GM23338 (cell line): ENCODE measurements at places on chromosomes 1 and 21.

DNA sequence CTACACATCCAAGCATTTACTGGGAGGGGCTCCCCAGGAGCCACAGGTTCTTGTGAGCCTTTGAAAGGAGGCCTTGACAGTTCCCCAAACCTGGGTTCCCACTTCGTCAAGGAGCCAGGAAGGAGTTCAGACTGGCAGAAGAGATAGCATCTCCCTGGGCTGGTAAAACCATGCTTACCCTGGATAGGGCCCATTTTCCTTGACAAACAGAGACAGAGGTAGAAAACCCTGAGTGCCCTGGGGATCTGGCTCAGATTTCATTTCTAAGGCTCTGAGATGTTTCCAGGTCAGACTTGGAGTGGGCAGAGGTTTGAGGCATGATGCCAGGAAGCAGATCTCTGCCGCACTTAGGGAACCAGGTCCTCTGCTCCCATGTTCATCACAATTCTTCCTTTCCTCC is 2.7 kb downstream of the ETNK2 start:
- H3K4me1 ChIP-seq, result peaks cover 32% of the 10 kb centered on the region
- no peak overlapping the region for H3K27ac ChIP-seq
- DNase-seq, result no peak
- no peaks in the 10 kb centered on the region for H3K36me3 ChIP-seq
- H3K27me3 ChIP-seq, result peaks cover 19% of the 10 kb centered on the region; the same call in 1 of the 2 replicates

DNA sequence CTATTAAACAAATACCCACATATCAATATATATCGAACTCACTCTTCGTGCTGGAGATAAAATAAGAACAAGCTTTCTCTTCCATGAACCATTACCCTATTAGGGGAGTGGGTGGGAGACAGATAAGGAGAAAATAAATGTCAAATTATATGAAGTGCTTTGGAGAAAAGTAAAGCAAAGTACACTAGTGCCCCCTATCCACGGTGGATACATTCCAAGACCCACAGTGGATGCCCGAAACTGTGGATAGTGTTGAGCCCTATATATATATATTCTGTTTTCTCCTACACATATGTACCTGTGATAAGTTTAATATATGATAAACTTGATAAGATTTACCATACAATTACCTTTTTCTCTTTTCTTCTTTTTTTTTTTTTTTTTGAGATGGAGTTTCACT is 54.6 kb downstream of the FH start:
- DNase-seq, result peak; percentile 32
- no peak overlapping the region for H3K4me3 ChIP-seq
- H3K36me3 ChIP-seq, result no peaks in the 10 kb centered on the region
- H3K4me1 ChIP-seq, result no peaks in the 10 kb centered on the region
- H3K27me3 ChIP-seq, result no peaks in the 10 kb centered on the region

DNA sequence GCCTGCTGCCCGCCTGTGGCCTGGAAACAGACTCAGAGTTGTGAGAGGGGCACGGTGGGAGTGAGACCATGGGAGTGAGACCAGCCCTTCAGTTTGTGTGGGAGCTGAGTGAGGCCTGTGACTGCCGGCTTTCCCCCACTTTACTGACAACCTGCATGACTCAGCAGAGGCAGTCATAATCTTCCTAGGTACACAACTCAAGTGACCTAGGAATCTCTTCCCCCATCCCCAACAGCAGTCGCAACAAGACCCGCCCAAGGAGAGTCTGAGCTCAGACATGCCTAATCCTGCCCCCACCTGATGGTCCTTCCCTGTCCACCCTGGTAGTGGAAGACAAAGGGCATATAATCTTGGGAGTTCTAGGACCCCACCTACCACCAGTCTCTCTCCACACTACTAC is 44.2 kb downstream of the KLHL20 start:
- H3K27ac ChIP-seq, result no peak overlapping the region
- H3K4me1 ChIP-seq, result no peaks in the 10 kb centered on the region
- DNase-seq, result no peak
- H3K4me3 ChIP-seq, result no peak overlapping the region
- peaks cover 14% of the 10 kb centered on the region for H3K36me3 ChIP-seq

DNA sequence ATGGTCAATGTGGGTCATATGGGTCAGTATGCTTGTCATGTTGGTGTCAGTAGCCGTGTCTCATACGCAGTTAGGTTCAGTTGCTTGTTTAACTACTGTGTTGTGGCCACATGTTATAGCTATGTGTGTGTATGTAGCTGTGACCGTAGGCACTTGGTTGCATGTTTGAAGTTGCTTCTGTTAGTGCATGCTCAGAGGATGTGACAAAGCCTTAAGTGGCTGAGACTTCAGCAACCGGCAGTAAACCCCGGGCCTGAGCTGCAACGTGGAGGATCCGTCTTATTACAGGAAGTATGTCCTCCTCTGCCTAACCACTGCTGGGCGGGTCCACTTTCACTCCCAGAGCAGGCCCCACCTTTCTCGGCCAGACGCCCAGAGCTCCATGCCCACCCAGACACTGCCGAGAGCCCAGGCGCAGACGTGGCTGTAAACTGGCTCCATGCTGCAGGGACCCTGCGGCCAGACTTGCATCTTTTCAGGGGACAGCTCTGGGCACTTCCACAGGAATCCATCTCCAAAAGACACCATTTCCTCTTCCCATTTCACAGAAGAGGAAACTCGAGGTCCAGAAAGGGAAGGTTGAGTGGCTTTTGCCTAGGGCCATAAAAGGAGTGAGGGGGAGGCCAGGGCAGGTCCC is 2.2 kb downstream of the TCEA3 start:
- no peak overlapping the region for H3K4me3 ChIP-seq
- DNase-seq, result no peak
- H3K27me3 ChIP-seq, result peaks cover 100% of the 10 kb centered on the region
- no peak overlapping the region for H3K27ac ChIP-seq
- H3K4me1 ChIP-seq, result peaks cover 4% of the 10 kb centered on the region; the same call in 1 of the 2 replicates

DNA sequence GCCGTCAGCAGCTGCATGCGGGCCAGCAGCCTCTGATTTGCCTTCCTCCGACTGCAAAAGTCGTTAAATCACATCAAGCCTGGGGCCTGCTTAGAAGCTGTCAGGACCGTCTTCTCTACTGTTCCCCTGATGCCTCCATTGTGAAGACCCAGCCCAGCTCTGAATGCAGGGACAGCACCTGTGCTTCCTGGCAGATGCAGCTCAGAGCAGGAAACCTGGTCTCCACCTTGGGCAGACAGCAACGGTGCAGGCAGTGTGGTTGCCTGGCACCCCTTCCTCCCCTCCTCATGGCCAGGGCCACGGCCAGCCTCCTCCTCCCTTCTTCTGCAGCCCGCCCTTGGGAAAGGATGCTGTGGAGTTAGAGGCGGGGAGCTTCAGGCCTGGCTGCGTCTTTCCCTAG is 92.3 kb upstream of the COL6A1 start:
- no peaks in the 10 kb centered on the region for H3K36me3 ChIP-seq
- H3K4me3 ChIP-seq, result no peak overlapping the region
- H3K4me1 ChIP-seq, result no peaks in the 10 kb centered on the region
- no peak for DNase-seq
- H3K27me3 ChIP-seq, result no peaks in the 10 kb centered on the region
- H3K27ac ChIP-seq, result no peak overlapping the region

DNA sequence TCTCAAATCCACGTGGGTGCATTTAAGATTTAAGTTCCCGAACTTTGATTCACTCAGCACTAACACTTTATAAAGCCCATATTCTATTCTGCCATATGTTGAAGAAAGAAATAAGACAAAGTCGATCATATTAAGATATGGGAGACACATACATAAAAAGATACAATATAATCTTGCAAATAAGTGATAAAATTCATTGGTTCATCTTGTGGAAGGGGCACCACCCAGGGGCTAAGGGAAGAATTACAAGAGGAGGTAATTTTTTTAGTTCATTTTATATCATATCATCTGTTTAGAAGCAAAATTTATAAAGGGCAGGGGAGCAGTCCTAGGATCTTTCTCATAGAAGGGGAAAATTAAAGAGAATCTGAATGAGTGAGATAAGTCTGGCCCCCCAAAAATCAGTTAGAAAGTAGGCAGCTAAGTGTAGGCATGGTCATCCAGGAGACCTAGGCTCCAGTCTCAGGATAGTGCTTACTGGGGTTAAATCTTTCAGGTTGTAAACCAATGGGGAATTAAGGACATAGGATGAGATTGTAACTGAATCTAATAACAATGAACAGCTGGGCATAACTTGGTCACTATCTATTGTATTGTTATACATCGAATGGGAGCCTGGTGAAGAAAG is 124.2 kb upstream of the L1TD1 start:
- H3K4me1 ChIP-seq, result no peaks in the 10 kb centered on the region
- H3K27ac ChIP-seq, result peak overlapping the region; percentile 12; the same call in 1 of the 2 replicates
- DNase-seq, result peak; percentile 49
- no peaks in the 10 kb centered on the region; the same call in 1 of the 2 replicates for H3K36me3 ChIP-seq
- no peak overlapping the region for H3K4me3 ChIP-seq

GRCh38 chr1:25566730-25567341 is 23.4 kb downstream of the LDLRAP1 start:
- H3K4me3 ChIP-seq, result no peak overlapping the region
- peak; percentile 47 for DNase-seq
- peaks cover 24% of the 10 kb centered on the region for H3K4me1 ChIP-seq
- no peaks in the 10 kb centered on the region for H3K27me3 ChIP-seq
- no peak overlapping the region for H3K27ac ChIP-seq

DNA sequence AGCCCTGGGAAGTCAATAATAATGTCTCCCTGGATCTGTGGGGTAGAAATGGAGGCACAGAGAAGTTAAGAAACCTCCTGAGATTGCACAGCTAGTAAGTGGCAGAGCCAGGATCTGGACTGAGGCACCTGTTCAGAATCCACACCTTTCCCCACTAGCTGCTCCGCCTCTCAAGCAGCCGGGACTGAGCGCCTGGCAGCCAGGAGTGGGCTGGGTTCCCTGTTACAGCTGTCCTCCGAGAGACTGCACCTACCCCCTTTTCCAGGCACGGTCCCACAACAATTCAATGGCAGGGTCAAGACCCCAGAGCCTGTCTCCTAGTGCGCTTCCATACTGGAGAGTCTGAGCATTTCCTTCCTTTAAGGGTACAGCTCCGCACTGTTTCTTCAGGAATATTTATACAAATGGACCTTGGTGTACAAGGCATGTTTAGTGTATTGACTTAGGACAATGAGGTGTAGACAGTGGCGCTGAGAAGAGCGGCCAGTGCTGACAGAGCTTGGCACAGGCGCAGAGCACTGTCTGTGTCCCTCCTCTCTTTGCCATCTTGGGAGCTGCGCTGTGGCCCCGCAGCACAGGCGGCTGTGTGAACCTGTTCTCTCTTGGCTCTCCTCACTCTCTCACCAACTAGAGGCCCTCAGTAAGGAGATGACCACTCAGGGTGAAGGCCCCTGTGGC is 24.4 kb downstream of the GRHL3 start:
- peaks cover 14% of the 10 kb centered on the region for H3K4me1 ChIP-seq
- H3K36me3 ChIP-seq, result no peaks in the 10 kb centered on the region
- no peaks in the 10 kb centered on the region for H3K27me3 ChIP-seq
- H3K4me3 ChIP-seq, result no peak overlapping the region
- DNase-seq, result no peak
- H3K27ac ChIP-seq, result no peak overlapping the region

DNA sequence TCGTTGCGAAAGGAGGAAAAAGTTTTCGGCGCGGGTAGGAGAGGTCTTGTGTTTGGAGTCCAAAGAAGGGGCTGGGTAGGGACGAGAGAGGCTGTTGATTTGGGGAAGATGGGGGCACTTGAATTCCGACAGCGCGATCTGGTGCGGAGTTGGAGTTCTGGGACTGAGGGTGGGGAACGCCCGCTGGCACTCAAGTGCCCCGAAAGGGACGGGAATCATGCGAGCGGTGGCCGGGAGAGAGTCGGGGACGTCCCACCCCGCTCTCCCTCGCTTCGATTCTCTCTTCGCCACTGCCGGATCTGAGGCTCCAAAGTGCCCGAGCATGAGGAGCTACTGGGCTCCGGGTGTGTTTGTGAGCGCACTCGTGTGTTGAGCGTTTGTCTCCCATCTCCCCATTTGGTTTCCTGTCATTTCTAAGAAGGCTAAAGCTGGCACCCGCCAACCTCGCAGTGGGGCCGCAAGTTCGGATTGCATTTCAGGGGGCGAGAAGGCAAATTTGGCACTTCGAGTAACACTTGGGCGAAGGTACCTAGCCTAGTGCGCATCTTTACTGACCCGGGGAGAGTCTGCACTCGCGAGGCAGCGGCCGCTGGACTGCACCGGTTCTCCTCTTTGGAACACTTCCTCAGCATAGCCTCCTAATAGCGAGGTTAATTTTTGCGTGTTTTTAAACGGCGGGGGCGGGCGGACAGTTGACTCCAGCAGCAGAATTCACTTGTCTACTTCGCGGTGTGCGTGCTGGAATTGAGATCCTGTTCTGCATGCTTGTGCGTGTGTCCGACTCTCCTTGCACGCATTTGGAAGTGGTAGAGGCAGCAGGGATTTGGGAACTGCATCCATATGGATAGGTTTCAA is 1.2 kb downstream of the CHRM3 start:
- H3K4me3 ChIP-seq, result peak overlapping the region; percentile 72
- peak; percentile 70 for DNase-seq
- peaks cover 11% of the 10 kb centered on the region for H3K4me1 ChIP-seq
- no peak overlapping the region for H3K27ac ChIP-seq
- peaks cover 52% of the 10 kb centered on the region for H3K27me3 ChIP-seq
- no peaks in the 10 kb centered on the region for H3K36me3 ChIP-seq

DNA sequence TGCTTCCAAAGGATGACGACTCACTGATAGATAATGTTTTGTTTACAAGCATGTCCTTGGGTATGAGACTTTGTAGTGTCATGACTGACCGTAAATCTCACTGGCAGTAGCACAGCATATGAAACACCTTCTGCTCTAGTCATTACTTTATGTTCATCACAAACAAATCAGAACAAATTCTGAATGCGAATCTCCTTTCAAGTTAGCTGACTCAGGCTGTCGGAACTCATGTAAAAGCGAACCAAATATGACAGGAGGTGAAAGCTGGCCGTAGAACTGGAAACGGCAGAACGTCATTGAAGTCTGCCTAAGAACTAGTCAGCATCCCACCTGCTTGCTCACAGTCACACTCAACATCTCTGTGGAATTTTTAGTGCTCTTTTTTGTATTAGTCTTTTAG is 143.9 kb downstream of the RGS7 start:
- H3K4me3 ChIP-seq, result no peak overlapping the region
- no peaks in the 10 kb centered on the region for H3K27me3 ChIP-seq
- no peaks in the 10 kb centered on the region for H3K36me3 ChIP-seq
- peaks cover 15% of the 10 kb centered on the region; the same call in 1 of the 2 replicates for H3K4me1 ChIP-seq
- no peak for DNase-seq

DNA sequence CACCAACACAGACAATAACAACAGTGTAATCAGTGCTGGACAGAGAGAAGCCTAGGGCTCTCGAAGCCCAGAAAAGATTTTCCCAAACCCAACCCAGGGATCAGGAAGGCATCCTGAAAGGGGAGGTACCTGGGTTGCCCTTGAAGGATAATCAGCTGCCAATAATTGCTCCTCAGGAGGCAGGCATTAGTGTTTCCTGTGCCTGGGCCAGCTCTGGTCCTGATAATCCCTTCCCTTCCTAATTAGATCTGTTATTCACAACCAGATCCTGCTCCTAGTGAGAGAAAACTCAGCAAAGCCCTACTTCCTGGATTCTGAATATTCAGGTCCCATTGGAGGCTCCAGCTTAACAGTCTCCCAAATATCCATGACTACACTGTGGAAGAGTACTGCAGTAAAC is 117.4 kb downstream of the DMRTA2 start:
- no peak overlapping the region for H3K4me3 ChIP-seq
- H3K36me3 ChIP-seq, result no peaks in the 10 kb centered on the region
- H3K4me1 ChIP-seq, result no peaks in the 10 kb centered on the region
- no peaks in the 10 kb centered on the region for H3K27me3 ChIP-seq
- DNase-seq, result no peak
